ENCODE measurements at places on chromosomes 12 and 14.

DNA sequence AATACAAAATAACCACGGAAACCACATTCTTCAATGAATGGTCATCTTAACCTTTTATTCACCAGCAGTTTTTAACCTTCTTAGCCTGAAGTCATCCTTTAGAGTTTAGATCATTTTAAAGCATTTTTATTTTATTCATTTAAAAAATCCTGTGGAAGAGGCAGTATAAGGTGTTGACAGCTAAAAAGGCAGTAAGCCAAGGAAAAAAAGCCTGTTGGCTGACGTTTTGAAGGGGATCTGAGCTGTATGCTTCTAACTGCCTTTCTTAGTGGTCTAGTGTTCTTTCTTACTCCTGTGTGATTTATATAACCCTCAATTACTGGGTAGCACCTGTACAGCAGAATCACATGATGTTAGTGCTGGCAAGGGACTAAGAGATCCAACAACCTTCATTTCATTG is 438.3 kb upstream of the SEL1L start:
- DNase-seq = no peak

DNA sequence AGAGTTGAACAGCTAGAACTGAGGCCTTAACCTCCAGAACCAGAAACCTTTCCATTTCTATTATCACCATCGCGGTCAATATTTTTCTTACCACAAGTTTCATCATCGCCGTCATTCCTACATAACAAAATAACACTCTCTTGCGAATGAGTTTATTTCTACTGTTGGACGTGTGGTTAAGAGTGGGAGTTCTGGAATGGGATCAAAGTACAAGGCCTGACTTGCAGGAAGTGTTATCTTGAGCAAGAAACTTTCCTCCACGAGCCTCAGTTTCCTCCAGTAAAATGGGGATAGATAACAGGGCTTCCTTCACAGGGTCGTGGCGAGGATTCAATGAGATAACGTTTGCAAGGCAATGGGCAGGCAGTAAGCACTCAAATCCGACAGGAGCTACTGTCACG is 652 bp downstream of the SART3 start:
- DNase-seq = no peak

DNA sequence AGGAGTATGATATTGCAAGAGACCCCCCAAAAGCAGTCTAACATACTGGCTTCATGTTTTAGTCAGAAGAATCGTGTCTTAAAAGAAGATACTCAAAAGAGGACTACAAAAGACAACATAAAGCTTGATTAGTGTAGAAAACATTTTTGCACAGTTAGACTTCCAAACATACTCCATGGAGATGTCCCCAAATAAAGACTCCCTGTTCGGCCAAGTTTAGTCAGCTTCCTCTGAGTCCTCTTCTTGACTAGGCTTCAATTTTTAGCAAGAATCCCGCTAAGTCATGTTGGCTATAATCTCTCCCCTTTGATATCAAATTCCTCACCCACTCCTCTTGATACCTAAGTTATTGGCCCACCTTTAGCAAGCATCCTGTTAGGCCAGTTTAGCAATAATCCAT is 298.0 kb downstream of the RMST start:
- no peak for DNase-seq

DNA sequence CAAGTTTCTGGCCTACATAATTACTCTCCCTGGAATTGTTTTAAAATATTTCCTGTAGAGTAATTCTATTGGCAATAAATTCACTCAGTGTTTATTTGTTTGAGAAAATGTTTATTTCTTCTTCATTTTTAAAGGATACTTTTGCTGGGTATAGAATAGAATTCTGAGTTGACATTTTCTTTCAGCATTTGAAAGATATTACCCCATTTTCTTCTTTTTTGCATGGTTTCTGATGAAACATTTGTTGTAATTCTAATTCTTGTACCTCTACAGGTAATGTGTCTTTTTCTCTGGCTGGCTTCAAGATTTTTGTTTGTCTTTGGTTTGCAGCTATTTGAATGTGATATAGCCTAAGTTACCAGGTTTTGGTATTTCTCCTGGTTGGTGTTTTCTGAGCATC is 25.1 kb upstream of the ATF7IP start:
- no peak for DNase-seq

DNA sequence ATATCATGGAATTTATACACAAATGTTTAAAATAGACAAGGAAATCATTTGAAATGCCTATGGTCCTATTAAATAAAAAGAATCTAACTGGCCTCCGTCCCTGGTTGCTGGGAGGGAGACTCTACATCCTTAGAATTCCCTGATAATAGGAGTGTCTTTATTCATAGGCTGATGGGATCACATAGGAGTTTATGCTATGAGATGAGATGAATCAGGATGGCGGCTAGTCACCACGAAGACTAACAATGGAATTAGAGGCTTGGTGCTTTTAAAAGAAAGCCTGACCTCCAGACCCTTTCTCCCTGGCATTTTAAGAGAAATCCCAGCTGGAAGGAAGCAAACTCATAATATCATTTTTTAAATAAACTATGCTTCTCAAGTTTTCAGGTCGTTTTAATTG is 69.7 kb downstream of the SEC23A start:
- DNase-seq = no peak

DNA sequence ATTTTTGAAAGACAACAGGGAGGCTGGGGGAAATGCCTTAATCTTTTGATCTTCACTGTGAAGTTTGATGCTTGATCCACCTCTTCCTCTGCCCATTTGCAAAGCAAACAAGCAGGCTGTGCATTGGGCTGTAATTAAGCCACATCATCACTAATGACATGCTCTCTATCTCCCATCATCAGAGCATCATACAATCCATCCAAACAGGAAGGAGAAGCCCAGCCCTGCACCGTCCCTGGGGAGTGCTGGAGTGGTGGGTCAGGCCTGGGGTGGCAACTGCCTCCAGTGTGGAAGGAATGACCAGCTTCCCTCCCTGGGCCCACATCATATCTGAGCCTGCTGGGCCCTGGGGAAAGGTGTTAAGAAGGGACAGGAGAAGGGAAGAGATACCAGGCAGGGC is 6.9 kb upstream of the KRT74 start:
- peak; percentile 28 for DNase-seq

- no peak for DNase-seq
Measured at GRCh38 chr12:57149245-57149900, 2.0 kb upstream of the LRP1-AS start.

DNA sequence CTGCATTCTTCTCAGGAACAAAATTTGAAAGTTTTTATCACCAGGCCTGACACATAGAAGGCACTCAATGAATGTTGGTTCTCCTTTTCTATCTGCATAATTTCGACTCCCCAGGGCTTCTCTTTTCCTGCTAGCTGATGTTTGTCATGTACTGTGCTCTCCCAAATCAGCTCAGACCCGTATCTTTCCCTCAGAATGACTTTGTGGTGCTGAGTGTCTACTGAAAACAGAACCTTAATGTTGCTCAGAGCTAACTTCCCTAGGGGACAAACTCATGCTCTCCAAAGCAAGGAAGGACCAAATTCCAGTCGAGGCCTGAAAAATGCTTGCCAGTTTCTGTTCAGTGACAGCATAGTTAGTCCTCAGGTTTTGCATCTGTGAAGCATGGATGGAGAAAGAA is 1.9 kb downstream of the ARHGDIB start:
- no peak for DNase-seq

- no peak for DNase-seq
Measured at GRCh38 chr12:89878950-89879349, 170.3 kb upstream of the ATP2B1 start.

DNA sequence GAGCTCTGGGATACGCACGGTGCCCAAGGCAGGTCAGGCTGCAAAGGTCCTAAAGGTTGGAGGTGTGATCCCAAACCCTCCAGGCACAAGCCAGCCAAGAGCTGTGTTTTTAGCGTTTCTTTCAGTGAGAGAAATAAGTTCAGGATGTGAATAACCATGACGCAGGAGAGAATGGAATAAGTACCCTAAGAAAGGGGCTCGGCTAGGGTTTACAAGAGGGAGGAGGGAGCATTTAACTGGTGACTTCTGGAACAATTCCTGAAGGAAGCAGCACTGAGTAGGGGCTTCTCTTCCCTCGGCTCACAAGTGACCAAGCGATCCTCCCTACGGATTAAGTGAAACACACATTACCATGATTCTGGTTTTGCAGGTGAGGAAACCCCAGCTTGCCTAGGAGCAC is 29.4 kb downstream of the SSH1 start:
- no peak for DNase-seq

DNA sequence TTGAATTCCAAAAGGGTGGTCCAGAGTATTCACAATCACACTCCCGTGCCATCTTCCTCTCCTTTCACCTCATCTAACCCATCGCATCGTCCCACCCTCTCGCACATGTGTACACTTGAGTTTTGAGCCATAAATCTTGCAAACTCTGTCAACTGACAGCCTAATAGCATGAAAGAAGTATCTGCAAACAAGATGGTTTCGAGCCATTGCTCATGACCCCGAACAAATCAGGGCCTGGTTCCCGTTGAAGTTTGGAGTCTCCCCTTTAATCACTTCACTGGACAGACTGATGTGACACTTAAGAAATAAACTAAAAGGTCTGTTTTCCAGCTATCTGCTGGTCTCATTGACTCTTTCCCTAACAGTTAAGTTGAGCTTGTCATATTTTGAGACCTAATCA is 223.6 kb upstream of the SOX5 start:
- peak; percentile 18 for DNase-seq

GRCh38 chr12:26551385-26551784 is 281.6 kb downstream of the ITPR2 start:
- no peak for DNase-seq

DNA sequence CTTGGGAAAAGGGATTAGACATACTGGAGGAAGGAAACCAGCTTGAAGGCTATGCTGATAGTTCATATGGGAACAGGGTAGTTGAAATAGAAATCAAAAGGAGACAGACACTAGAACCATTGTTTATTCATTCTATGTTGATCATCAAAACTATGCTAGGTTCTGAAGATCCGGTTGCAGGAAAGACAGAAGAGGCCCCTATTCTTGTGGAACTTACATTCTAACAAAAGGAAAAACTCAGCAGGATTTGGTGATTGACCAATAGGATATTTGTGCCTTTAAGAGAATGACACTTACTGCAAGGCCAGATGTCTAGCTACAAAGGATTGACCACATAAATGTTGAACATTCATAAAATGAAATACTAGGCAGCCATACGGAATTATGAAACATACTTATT is 179.2 kb downstream of the AKAP6 start:
- DNase-seq = no peak

DNA sequence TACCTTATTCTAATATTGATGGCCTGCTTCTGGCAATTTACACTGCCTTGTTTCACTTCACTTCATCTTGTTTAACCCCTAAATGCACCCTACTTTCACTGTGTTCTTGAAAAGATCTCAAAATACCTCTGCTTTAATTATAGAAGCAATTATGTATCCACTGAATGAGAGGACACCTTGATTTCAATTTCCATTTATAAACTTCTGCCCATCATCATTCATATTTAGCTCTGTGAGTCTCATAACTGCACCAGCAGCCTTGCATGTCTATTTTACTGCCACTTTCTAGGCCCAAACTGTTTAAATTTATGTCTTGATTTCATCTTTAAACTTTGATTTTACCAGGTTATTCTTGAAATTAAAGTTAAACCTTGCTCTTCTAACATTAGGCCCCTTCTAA is 7.1 kb upstream of the DNAAF2 start:
- no peak for DNase-seq

- no peak for DNase-seq
Measured at GRCh38 chr12:77421152-77421551, 355.8 kb upstream of the E2F7 start.

GRCh38 chr12:2260441-2260840 is 207.7 kb downstream of the CACNA1C start:
- no peak for DNase-seq

DNA sequence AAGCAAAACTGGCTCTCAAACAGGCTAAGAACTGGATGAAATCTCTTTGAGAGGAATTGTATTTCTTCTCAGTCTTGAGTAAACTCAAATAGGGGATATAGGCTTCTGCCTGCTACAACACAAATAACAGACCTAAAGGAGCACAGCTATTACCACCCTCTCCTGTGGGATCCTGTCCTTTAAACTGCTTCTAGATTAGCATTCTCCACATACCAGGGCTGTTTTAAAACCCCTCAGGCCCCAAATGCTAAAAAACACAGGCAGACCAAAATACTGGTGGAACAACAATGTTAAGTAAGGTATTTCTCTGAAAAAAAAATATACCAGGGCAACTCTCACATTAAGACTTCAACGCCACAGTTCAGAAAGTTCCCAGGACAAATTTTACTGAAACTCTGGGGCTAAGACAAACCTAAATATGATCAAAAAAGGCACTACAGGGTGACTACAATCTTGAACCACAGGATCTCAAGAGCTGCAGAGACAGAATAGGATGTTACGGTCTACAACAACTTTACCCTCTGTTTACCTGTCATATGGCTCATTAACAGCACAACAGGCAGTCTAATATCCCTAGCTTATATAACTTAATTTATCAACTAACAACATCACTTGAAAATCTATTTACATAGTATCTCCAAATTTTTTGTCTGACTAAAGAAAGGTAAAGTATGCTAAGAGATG is 7.2 kb downstream of the CPNE8 start:
- no peak for DNase-seq

- DNase-seq = no peak
Measured at GRCh38 chr12:29929295-29929694, 145.6 kb upstream of the TMTC1 start.

DNA sequence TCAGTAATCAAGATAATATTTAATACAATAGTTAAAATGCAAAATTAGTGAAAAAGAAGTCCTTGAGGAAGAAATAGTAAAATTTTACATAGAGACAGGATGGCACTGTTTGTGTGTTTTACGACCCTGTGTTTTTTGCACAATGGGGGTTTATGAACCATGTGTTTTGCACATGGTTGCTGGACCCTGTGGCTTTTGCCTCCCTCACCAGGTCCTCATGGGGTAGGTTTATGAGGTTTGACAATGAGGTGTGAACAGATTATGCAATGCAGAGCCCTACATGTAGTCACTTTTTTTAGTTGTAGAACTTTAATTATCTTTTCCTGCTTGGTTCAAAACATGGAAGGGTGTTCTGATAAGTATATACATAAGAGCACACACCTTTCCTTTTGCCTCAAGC is 366.3 kb upstream of the FAR2 start:
- DNase-seq = no peak

- no peak for DNase-seq
Measured at GRCh38 chr12:90839346-90839745, 115.6 kb downstream of the CCER1 start.

DNA sequence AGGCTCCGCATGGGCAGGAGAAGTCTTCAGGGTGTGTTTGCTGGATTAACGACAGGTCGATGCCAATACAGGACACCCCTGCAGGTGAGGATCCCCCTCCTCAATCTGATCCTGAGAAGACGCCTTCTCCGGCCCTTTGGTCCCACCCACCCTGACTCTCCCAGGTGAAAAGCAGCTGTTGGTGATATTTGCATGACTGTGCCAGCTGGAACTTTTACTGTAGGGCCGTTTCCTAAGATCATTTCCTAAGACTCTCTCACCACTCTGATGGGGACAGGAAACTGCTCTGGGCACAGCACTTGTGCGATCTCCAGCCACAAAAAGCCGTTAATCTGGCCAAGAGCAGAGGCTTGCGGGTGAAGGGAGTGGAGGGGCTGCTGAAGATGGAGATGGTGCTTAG is 16.8 kb upstream of the EIF5 start:
- DNase-seq = no peak

GRCh38 chr14:95871531-95871930 is 5.1 kb upstream of the TUNAR start:
- peak; percentile 91 for DNase-seq

GRCh38 chr14:77026930-77027537 is 1.5 kb downstream of the IRF2BPL start:
- no peak for DNase-seq
